ENCODE measurements at places on chromosomes 5 and 9.

GRCh38 chr5:107020626-107021025 is 650.1 kb downstream of the EFNA5 start:
- DNase-seq = no peak

- DNase-seq = no peak
Observed at GRCh38 chr9:29129763-29130162, 1556.5 kb upstream of the C9orf72 start.

GRCh38 chr5:9156282-9156681 is 389.6 kb downstream of the SEMA5A start:
- no peak for DNase-seq

- no peak for DNase-seq
Observed at GRCh38 chr5:149060325-149060724, 2.5 kb downstream of the SH3TC2 start.

DNA sequence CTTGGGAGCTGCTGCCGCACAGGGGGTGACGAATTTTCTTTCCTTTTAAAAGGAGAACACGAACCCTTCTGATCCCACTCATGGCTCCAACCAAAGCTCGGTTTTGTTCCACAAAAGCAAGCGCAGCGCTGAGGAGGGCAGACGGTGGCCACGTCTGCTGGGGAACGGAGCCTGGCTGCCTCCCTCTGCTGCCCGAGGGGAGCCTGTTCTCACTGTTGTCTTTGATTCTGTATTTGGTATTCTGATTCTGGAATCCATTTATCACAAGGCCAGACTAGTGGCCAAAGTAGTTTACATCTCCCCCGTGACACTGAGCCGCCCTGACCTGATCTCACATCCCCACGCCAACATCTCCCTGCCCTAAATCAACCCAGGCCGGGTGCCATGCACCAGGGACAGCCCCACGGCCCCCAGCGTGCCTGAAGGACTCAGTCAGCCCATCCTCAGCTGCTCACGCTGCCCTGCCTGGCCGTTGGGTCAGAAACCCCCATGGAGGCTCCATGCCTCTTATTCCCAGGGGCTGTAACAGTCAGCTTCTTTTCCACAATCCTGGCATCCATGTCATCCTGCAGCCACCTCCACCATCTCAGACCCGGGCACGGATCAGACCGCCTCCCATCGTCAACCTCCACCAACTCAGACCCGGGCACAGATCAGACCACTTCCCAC is 6.7 kb upstream of the NSMF start:
- no peak for DNase-seq

DNA sequence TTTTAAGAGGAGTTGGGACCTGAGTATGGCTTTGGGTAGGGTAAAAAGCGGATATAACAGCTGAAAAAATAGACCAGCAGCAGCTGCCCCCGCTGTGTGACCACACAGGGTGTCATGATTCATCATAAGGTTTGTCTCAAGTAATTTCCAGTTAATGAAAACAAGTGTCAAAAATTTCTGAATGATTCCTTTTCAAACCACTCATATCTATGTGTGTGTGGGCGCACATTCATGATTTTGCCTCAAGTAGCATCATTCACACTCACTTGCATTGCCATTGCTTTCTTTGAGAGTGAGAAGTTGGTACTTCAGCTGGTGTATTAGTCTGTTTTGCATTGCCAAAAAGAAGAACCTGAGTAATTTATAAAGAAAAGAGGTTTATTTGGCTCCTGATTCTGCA is 12.1 kb upstream of the TNFAIP8 start:
- DNase-seq = no peak
